ENCODE measurements at places on chromosomes 2 and 18.

DNA sequence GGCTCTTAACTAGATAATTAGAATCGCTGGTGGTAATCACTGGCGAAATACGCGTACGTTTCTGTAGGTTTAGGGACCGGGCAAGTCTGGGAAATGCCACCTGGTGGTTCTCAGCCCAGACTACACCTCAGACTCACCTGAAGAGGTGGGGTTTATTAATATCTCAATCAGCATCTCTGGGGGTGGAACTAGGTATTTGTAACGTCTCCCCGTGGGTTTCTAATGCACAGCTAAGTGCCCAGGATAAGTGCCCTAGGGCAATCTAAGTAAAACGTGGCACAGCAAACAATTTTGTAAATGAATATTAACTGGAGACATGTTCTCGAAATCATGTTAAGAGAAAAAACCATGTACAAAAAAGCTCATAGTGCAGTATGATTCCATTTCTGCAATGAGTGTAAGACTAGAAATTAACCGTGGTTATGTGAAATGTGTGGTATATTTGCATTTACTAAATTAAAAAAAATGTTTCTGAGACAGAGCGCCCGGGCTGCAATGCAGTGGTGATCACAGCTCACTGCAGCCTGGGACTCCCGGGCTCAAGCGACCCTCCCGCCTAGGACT, 760 bp upstream of the CNOT11 start:
- no peak for DNase-seq

DNA sequence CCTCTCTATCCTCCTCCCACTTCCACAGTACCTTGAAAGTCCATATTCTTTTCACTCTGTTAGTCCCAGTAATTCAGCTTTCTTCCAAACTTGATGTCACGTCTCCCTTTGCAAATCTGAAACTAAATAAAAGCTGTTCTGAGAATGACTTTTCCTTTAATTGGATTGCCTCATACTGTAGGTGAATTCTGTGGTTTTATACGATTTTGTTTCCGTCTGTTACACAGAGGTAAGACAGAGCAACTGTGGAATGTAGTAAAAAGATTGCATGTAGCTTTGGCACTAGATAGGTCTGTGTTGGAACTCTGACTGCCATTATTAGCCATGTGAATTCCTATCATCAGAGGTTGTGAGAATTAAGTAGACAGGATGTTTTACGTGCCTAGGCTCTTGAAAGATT, 25.9 kb downstream of the MALT1 start:
- no peak for DNase-seq

DNA sequence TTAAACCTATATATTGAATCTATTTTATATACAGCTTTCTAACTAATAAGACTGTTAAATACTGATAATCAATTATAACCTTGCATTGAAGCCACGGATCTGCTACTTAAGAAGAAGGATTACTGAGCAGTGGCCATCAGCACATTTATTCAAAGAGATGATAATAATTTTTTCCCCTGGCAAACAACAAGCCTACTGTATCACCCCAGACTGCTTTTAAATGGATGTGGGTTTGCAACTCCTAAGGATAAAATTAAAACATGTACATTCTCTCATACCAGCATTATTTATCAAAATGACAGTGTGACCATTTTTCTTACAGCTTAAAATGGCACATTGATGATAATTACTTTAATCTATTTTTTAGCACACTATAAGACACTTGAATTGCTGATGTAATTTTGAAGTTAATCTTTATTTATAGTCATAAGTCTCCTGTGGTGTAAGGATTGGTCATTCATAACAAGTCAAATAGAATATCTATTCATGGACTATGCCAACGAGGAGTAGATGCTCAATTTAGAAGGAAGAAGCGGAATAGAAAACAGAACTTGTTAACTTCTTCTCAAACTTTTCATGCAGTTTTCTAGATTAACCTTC, 517.7 kb downstream of the METTL4 start:
- no peak for DNase-seq

DNA sequence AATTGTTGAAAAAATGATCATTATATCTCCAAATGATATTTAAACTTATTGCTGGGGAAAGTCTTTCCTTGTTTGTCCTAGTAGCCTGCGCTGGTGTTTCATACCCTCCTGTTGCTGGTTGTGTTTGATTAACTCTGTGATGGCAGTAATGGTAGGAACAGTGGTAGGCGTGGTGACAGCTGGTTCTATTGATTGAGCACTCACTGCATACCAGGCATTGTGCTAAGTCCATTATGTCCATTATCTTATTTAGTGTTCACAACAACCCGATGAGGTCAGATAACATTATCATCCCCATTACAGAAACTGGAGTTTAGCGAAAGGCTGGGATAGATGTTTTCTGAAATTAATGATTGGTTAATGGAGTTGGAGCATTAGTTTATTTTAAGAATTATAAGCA, 77.8 kb upstream of the STON1 start:
- DNase-seq, result no peak

GRCh38 chr2:56009758-56010458, 86.3 kb upstream of the EFEMP1 start:
- DNase-seq, result no peak

DNA sequence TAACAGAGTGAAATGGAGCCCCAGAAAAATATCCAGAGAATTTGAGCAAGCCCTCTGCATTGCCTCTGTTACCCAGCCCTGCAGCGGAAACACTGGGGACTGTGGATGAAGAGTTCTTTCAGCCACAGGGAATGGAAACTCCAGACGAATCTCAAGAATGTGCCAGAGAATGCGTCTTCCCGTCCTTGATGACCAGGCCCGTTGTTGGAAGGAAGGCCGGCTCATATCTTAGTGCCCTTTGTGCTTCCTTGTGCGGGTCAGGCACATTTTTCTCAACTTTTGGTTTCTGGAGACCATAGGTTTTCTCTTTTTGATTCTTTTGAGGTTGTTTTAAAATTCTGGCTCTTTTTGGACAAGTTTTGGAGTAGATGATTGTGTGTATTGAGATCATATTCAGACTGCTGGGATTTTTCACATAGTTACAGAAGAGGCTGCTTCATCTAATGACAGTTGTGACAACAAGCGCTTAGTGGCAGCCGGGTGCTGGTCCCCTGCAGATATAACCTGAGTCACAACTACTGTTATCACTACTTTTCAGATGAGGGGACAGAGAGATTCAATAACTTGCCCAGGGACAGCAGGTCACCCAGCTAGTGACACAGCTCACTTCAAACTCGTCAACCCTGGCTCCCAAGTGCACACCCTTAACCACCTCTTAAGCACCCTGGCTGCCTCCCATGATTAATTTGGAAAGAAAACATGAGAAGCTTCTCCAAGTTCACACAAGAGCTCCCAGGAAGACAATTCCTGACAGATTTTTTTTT, 15.7 kb downstream of the MAL start:
- no peak for DNase-seq

GRCh38 chr2:171409436-171409971, 24.3 kb downstream of the METTL8 start:
- no peak for DNase-seq

DNA sequence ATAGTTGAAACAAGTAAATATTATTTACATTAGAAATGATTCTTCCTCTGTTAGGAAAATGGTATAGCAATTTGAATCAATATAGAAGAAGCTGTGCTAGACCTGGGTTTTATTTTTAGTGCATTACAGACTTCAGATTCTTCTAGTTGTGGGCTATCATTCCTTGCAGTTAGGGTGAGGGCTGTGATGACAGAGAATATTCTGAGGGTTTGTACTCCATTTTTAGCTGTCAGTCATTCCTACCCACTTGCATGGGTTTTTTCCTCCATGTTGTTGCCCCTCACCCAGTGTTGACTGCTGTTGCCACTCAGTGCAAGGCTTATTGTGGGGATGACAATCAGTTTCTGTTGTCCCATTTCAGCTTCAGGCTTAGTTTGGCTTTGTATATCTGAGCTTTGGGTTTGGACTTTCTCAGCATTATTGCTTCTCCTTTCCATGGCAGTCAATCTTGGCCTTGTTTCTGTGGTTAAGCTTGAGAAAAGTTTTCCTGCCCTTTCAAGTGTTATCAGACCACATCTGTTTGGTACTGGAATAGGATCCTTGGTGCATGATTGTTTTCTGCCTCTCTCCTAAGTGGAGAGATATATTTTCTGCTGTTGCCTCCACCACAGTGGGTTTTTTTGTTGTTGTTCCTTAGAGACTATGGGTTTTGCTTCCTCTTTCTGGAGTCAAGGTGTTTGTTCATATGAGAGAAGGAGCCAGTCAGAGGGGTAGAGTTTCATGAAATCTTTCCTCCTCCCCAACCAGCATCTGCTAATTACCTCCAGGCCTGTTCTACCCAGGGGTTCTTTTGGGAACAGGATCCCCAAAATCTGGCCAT, 312.7 kb upstream of the CWC22 start:
- DNase-seq, result no peak

DNA sequence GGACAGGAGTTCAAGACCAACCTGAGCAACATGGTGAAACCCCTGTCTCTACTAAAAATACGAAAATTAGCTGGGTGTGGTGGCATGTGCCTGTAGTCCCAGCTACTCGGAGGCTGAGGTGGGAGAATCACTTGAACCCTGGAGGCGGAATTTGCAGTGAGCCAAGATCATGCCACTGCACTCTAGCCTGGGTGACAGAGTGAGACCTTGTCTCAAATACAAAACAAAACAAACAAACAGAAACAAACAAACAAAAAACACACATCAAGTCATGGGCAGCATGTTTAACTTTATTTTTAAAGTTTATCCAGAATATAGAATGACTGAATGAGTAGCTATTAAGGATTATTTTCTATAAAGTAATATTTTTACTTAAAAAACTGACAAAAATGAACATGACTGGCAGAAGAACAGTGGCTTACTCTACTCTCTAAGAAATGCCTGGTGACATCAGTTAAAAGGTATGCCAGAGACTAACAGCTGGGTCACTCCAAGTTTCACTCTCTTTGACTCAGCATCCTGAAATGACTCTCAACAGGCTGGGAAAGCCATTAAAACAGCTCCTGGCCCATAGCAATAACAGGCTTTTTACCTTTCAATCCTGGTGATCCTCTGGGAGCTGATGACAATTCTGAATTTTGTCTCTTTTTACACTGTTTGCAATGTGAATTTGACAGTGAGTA, 281.6 kb upstream of the STON1 start:
- no peak for DNase-seq

DNA sequence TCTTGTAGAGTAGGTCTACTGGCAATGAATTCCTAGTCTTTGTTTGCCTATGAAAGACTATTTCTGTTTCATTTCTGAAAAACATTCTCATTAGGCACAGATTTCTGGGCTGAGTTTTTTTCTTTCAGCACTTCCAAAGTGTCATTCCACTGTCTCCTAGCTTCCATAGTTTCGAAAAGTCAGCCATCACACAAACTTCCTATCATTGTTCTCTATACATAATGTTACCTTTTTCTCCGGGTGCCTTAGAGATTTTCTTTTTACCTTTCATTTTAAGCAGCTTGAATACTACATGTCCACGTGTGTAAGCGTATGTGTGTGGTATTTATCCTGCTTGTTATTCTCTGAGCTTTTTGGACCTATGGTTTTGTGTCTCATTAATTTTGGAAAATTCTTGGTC, 55.7 kb downstream of the OLA1 start:
- no peak for DNase-seq

DNA sequence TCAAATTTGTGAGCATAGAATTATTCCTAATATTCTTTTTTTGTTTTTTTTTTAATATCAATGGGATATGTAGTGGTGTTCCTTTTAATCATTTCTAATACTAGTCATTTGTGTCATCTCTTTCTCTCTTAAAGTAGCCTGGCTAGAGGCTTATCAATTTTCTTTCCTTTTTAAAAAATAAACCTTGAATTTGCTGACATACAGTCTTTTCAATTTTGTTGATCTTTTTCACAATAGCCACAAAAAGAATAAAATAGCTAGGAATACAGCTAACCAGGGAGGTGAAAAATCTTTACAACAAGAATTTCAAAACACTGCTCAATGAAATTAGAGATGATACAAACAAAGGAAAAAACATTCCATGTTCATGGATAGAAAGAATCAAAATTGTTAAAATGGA, 192.6 kb downstream of the ARL6IP6 start:
- DNase-seq, result no peak

GRCh38 chr2:158546412-158547144, 89.8 kb downstream of the PKP4 start:
- no peak for DNase-seq

All from activated CD4-positive, CD25-positive, alpha-beta regulatory T cell (primary cell).